Fibroblast of skin of right biceps (primary cell): ENCODE measurements at places on chromosomes 12 and 14.

DNA sequence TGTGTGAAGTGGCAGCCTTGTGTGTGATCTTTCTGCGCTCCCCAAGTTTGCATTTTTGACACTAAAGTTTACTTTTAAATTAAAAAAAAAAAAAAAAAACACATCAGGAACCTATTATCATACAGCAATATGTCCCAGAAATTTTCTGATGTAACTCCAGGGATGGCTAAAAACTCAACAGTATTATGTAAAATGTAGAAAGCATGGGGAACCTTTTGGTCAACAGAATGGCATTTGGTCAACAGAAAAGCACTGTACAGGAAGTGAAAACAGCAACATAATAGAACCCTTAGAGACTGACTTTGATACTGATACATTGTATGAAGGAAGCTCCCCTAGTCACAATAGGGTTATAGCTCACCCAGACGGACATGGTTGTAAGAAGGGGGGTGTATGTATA, 224.3 kb downstream of the ITPR2 start:
- DNase-seq = peak; percentile 47

GRCh38 chr12:111992464-111992863, 20.5 kb downstream of the TMEM116 start:
- no peak for DNase-seq

DNA sequence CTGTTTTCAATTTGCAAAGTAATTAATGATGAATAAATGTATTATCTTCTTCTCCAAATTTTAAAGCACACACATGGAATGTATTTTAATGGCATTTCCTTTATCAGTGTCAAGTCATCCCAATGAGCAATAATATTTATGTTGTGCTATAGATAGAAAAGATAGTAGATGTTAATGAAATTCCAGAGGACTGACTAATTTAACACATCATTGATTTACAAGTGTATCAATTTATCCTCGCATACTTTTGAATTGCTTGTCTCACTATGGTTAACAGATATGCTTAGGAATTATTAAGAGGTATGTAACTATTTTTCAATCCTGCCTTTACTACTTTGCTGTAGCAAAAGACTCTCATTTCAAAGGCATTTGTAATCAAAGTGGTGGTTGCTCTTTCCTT, 842.9 kb downstream of the SLC6A15 start:
- DNase-seq = peak; percentile 91

- DNase-seq = peak; percentile 22
Measured at GRCh38 chr12:129605666-129606065, 298.2 kb downstream of the TMEM132D start.

GRCh38 chr12:88893801-88894200, 313.5 kb upstream of the KITLG start:
- DNase-seq = peak; percentile 37

DNA sequence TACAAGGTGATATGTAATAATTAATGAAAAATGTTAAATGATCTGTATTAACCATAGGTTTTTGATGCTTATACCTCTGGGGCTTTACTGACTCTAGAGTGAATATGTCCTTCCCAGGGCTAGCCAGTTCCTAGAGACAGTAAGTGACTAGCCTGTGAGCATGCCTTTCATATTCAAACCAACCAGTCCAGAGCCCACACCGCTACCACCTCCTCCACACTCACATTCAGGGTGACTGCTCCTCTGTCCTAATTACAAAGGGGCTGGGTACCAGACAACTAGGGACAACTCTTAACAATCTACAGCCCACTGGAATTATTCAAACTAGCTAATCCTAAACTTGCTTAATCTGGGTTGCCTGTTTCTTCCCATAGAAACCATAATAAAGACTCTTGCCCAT, 49.0 kb downstream of the RALGAPA1 start:
- DNase-seq = no peak

DNA sequence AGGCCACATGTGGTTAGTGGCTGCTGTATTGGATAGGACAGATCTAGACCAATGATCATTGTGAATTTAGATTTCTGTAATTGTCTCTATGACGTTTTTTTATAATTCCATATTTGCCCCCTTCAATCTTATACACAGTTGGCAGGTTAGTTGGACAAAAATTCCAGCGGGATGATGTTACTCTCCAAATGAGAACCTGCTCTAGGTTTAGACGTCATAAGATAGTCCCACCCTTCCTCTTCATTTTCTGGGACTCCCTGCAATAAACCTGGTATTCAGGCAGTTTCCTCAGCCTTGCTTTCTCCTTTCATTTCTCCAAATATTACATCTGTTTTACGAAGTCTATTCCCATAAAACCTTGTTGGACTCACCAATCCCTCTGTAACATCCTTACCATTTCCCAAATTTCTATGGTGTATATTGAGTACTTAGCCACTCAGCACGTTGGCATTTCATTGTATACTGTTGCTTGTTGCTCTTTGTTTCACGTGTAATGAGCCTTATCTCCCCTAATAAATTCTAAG, 10.2 kb downstream of the FBXO34 start:
- no peak for DNase-seq

DNA sequence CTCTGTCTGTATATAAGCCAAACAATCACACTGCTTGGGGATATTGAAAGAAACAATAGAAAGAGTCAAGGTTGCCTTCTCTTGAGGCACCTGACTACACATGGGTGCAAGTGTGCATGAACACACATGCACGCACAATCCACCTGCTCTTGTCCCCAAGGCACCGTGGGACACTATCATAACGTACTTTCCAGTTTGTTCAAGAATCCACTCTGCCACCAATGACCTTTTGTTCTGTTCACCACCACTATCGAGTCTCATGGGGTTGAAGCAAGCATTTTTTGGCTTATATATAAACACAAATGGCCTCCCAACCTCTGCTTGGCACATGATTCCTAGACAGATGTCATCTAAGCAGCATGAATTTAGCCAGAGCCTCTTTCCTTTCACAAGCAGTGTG, 365.4 kb downstream of the EMP1 start:
- DNase-seq = no peak

DNA sequence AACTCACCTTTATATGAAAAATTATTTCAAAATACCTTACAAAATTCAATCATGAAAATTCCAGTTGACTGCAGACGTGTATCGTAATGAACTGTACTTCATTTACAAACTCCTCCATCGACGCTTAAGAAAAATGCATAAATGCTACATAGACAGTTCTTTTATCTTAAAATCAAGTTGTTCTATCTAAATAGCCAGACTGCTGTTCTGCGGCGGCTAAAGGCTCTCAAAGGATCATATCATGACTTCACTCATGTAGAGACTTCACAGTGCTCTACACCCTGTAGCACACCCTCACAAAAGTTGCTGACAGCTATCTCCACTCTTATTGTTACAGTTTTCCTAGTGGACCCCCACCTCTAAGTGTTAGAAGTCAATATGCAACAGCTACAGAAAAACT, 5.2 kb downstream of the KRAS start:
- DNase-seq = no peak

- DNase-seq = no peak
Measured at GRCh38 chr14:95495076-95495475, 21.4 kb downstream of the SYNE3 start.

GRCh38 chr14:75238756-75239455, 39.7 kb upstream of the FOS start:
- no peak for DNase-seq

DNA sequence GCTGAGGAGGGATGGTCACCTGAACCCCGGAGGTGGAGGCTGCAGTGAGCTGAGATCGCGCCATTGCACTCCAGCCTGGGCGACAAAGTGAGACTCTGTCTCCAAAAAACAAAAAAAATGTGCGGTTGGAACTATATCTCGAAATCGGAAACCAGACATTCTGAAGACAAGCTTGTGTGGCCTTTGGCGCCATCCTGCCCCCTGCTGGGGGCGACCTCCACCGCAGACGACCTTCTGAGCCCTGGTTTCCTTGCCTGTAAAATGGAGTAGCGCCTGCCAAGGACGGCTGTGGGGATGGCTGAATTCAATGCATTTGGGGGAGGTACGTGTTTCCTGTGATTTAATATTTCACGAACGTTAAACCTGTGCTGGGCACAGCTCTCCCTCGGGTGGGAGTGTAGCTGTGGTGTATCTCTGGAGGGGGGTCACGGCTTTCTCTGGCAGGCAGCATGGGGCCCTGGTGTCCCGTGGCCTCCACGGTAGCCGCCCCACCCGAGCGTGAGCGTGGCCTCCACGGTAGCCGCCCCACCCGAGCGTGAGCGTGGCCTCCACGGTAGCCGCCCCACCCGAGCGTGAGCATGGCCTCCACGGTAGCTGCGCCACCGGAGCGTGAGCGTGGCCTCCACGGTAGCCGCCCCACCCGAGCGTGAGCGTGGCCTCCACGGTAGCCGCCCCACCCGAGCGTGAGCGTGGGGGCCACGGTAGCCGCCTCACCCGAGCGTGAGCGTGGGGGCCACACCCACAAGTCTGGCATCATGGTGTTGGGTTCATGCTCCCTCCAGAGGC, 55.3 kb downstream of the LRCOL1 start:
- DNase-seq = no peak

GRCh38 chr14:50931559-50931958, 12.7 kb downstream of the PYGL start:
- DNase-seq = no peak

DNA sequence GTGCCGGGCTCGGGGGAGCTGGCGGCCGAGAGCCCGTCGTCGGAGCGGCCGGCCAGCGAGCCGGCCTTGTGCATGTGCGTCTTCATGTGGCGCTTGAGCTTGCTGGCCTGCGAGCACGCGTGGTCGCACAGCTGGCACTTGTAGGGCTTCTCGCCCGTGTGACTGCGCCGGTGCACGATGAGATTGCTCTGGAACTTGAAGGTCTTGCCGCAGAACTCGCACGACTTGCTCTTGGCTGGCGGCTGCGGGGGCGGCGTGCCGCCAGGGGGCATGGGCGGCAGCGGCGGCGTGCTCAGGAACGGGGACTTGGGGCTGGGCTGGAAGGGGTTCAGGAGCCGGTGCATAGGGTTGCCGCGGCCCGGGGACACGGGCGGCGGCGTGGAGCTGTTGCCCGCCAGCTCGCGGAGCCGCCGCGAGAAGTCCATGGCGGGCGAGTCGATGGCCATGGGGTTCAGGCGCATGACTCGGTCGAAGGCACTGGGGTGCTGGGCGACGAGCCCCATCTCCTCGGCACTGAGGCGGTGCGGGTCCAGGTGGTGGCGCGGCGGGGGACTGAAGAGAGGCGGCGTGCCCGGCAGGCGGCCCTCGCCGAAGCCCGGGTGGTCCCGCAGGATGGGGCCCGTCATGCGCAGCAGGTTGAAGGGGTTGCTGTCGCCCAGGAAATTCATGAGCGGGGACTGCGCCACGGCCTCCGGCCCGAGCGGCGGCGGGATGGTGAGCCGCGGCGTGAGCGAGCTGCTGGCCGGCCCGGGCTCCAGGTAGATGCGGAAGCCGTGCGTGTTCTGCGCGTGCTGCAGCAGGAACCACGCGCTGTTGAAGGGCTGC, 96.5 kb downstream of the BCL11B start:
- DNase-seq = no peak

- no peak for DNase-seq
Measured at GRCh38 chr14:74593241-74593953, 18.6 kb downstream of the LTBP2 start.

DNA sequence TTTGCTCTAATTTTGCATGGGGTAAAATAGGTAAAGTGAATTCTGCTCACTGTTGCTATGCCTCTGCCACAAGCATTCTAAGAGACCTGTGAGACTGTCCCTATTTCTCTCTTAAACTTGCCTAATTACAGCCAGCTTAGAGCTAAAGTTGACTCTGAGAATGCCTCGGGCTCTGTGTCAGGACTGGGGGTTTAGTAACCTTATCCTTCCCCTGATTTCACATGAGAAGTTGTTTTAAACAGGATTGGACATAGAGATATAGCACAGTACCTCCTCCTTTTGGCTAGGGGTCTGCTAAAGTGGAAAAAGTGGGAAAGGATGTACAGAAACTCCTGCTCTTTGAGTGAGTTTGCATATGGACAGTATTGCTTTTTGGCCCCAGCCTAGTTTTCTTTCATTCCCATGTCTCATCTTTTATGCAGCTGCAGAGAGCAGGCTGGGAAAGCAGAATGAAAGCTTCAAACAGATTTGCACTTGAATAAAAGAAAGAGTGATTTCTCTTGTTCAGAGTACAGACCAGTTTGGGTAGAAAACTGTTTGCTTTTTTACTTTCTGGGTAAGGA, 122.0 kb downstream of the RAD51B start:
- DNase-seq = no peak

GRCh38 chr14:71237556-71237955, 330.3 kb downstream of the PCNX1 start:
- DNase-seq = no peak

DNA sequence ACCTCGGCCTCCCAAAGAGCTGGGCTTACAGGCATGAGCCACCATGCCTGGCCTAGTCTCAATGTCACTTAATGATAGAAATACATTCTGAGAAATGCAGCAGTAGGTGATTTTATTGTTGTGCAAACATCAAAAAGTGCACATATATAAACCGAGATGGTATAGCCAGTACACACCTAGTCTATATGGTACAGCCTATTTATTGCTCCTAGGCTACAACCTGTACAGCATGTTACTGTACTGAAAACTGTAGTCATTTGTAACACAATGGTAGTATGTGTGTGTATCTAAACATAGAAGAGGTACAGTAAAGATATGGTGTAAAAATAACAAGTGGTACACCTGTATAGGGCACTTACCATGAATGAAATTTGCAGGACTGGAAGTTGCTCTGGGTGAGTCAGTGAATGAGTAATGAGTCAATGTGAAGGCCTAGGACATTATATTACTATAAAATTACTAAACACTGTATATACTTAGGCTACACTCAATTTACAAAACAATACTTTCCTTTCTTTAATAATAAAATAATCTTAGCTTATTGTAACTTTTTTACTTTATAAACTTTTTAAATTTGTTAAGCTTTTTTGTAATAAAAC, 166.7 kb upstream of the SYT1 start:
- DNase-seq = peak; percentile 20

- DNase-seq = peak; percentile 86
Measured at GRCh38 chr14:56004786-56005185, 113.4 kb upstream of the PELI2 start.

GRCh38 chr12:42259699-42260098, 21.7 kb upstream of the YAF2 start:
- no peak for DNase-seq

DNA sequence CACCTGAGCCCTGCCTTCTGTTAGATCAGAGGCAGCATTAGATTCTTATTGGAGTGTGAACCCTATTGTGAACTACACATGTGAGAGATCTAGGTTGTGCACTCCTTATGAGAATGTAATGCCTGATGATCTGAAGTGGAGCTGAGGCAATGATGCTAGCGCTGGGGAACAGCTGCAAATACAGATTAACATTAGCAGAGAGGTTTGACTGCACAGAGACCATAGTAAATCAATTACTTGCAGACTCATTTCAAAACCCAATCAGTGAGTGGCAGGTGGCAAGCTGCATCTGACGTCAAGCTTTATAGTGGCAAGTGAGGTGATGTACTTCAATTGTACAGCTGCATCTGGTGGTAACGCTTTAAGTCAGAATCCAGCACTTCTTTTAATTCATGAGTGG, 141.6 kb downstream of the GPHN start:
- no peak for DNase-seq

DNA sequence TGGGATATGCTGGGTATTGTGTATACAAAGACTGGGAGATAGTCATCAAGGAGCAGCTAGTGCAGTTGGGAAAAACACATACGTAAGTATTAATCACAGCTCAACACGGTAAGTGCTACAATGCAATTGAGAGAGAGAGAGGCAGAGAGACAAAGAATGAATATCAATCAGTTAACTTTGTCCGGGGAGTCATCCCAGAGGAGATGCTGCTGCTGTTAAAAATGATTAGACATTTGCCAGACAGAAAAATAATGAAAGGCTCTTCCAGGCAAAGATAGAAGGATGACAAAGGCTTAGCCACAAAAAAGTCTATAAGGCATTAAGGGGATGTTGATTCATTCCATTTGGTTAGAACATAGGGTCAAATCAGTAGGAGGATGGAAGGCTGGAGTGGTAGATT, 45.1 kb downstream of the AKAP6 start:
- DNase-seq = peak; percentile 81
